ENCODE measurements at places on chromosomes 1 and 21.

DNA sequence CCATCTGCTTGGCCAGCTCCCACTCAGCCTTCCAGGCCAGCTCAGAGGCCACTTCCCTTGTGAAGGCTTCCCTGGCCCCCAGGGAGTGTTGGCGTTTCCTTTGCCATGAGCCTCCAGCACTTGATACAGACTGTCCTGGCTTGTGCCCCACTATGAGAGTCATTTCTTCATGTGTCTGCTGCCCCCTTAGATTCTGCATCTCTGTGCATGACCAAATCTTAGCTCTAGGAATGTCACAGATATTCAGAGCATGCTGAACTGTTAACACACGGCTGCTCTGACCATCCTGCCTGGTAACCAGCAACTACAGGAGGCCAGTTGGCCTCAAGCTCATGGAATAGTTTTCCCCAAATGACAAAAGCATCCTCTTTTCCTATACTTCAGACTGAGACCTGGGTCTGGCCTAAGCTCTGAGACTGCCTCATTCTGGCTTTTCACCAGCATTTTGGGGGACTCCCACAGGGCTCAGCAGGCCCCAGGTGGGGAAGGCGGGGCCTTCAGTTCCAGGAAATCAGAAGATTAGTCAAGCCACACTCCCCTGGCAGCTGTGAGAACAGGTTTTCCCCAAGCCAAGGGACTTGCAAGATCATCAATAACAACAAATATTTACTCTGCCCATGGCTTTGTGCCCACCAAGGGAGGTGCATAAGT is 182.6 kb upstream of the EDN2 start:
- DNase-seq, result peak; percentile 80

- no peak for DNase-seq
These were observed 210.8 kb downstream of the APP start for GRCh38 chr21:25959799-25960198.

- DNase-seq, result no peak
These were observed 3.3 kb upstream of the B4GALT3 start for GRCh38 chr1:161180639-161181038.

DNA sequence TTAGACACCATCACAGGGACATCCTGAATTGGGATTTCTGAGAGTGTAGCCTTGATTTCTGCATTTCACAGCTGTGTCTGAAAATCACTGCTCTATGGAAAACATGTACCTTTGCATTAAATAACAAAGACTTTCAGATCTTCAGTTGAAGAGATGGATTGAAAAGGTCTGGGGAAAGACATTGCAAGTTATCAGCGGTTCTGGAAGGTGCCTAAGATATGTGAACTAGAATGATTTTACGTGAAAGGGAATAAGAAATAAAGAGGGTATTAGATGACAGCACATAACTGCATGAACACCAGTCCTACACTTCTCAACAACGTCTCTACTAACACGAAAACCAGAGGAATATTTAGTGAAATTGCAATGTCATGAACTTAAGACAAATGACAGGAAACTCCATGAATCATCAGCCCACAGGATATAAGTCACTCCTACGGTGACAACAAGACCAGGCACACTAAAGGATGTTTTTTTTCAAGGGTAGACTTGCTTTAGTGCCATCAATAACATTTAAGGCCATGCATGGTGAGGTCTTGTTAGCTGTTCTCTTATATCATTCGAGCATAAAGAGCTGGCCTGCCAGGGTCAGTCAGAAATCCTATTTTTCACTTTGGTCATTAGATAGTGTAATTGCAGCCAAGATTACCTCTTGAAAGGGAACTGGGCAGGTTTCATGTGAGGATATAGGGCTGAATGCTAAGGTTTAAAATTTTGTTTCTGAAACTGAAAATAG is 283.1 kb downstream of the GRIK1 start:
- no peak for DNase-seq

GRCh38 chr1:202576816-202577215 is 133.4 kb downstream of the SYT2 start:
- DNase-seq, result no peak

DNA sequence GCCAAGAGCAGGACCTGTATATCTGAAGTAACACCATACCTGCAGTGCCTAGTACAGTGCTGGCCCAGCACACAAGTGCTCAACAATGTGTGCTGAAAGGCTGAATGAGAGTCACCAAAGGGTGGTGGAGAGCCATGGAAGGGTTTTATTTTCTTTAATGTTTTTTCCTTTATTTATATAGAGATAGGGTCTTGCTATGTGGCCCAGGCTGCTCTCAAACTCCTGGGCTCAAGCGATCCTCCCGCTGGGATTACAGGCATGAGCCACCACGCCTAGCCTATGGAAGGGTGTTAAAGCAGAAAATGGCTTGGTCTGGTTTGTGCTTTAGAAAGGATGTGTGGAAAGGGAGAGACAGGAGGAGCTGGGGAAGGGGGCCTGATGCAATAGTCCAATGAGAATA is 13.3 kb upstream of the TTC39A start:
- DNase-seq, result no peak

DNA sequence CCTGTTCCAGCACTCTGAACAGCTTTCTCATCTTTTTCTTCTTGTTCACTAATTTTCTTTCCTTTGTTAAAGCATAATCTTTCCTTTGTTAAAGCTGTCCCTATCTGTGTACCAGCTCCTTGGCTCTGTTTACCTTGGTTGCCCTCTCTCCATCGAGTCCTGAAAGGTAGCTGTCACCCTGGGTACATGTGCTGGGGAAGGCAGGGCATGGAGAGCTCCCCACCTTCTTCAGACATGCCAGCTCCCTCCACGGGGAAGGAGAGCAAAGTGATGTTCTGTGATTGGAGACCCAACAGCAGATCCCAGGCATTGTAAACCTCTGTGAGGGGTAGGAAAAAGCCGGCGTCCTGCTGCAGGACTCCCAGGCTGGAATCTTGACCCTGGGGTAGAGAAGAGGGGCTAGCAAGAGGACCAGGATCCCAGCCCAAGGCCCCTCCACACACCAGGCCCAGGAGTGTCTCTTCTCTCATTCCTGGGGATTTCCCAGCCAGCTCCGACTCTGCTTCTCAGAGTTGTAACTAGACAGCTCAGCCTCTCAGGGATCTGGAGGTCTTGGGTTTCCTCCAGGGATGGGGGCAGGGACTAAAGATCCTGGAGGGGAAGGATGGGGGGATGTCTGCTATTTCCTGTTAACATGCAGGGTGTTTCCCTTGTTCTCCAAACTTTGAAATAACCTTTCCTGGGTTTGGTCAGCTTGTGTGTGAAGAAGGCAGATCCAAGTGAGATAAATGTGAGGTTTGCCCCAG is 34.4 kb downstream of the TMCC2 start:
- DNase-seq, result no peak

GRCh38 chr21:15742052-15742670 is 12.4 kb downstream of the USP25 start:
- no peak for DNase-seq

DNA sequence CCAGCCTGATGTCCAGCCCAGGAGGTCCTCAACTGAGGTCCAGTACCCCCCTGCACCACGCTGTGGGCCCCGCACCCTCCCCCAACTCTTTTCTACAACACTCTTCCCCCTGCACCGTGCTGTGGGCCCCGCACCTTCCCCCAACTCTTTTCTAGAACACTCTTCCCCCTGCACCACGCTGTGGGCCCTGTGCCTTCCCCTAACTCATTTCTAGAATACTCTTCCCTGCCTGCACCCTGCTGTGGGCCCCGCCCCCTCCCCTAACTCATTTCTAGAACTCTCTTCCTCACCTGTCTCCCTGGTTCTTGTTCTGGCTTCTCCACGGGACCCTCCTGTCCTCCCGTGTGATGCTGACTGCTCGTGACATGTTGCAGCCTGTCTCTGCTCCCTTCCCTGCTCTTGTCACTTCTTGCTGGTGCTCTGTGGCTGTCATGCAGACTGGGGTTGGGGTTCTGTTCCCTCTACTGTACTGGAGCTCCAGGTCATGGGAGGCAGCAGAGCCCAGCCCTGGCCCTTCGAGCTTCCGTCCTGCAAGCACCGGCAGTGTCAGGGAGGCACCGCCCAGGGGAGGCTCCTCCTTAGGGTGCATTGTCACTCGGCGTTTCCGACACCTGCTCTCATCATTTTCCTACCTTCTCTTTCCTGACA is 160.1 kb upstream of the COL6A1 start:
- DNase-seq, result no peak

DNA sequence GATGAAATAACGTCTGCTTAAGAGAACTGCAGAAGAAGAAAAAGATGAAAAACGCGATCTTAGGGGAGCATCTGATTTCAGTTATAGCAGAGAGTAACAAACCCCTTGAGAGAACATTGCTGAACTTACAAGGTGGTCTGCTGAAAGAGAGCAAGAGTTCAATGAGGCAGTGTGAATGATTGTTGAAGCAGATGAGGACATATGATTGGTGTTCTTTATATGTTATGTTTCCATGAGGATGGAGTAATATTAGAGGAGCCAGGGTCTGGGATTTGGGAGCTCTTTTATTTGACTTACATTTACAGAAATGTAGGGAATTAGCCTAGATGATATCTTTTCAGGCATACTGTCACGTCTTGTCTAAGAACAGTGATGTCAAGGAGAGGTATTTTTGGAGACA is 1302.0 kb downstream of the KCNT2 start:
- DNase-seq, result no peak

DNA sequence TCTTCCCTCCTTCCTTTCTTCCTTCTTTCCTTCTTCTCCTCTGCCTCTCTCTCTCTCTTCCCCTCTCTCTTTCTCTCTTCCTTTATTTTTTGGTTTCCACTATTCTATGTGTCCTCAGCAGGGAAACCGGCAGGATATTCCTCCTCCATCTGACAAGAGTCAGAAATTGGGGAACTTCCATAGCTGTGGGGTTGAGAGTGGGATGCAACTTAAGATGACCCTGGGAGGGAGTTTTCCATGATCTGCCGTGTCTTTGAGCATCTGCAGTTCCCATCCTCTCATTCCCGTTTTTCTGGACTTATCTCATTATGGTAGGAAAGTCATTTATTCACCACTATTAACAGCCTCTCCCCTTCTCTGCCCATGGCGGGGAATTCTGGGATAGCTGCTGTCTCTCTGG is 98.6 kb downstream of the NMNAT2 start:
- DNase-seq, result no peak

- peak; percentile 23 for DNase-seq
These were observed 1561.5 kb downstream of the MRPL39 start for GRCh38 chr21:24045775-24046215.

GRCh38 chr1:152110365-152110859 is 4.8 kb downstream of the TCHH start:
- DNase-seq, result no peak

GRCh38 chr1:157195521-157196244 is 57.5 kb upstream of the ETV3 start:
- DNase-seq, result no peak

- no peak for DNase-seq
These were observed 4.8 kb upstream of the IRF6 start for GRCh38 chr1:209810783-209811182.

Data from stimulated activated naive CD8-positive, alpha-beta T cell treated with anti-CD3 and anti-CD28 coated beads, Interleukin-15, Interleukin-2, amounts not matched to agents 100 U/mL and 50 U/mL, for 24 hours (primary cell).